ENCODE measurements at places on chromosomes 1 and 21. TPM values are rescaled to one million over a fixed set of nuclear protein-coding genes. Genes with fewer than 3 reads are reported as not detected.

- DNase-seq: no peak
These were observed 33.0 kb upstream of the TTC22 start for GRCh38 chr1:54834007-54834541.

DNA sequence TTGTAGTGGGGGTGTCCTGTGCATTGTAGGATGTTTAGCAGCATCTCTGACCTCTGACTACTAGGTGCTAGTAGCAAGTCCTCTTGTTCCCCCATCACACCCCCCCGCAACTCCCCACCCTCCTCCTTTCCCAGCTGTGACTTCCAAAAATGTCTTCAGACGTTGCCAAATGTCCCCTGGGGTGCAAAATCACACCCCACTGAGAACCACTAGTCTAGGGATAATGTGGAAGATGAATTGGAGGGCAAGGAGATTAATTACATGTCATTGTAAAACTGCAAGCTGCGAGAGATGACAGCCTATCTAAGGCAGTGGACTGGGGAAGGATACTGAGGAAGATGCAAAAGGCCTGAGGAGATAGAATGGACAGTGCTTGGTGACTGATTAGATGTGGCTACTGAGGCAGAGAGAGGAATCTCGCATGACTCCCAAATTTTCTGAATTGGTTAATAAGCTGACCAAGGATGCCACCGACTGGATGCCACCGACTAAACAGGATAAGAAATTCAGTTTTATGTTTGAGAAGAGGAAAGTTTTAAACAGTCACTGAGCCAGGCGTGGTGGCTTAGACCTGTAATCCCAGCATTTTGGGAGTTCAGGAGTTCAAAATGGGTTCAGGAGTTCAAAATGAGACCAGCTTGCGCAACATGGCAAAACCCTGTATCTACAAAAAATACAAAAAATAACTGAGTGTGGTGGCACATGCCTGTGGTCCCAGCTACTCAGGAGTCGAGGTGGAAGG is 3.1 kb upstream of the JAK1 start:
- DNase-seq: peak; percentile 21

GRCh38 chr1:87212431-87213134 is 116.1 kb upstream of the LMO4 start:
- DNase-seq: no peak

- DNase-seq: peak; percentile 83
These were observed 53.1 kb downstream of the DOP1B start for GRCh38 chr21:36209626-36210171.

DNA sequence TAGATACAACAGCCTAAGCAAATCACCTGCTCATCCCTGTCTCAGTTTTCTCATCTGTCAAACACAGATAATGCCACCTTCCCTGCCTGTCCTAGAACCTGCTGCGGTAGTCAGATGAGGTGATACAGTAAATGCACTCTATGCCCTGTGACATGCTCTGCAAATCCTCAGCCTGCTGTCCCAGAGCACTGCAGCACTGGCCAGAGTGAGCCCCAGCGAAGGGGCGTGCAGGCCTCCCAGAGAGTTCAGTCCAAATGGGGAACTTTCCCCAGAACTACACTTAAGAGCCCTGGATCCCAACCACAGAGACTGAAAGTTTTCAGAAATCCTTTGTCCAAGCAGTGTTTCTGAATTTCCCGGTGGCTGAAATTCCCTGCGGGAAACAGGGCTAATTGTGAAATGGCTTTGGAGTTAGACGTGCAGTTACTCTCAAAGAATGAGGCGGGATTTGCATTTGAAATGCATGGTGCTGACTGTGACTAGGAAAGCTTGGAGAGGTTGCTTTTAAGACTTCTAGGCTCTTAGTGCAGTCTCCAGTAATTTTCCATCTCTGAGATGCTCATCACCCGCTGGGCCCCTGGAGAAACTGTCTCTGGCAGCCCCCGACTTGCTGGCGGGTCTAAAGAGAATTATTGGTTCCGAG is 206.5 kb upstream of the AJAP1 start:
- DNase-seq: no peak

Gene SRGAP2B
- 14.3 TPM for total RNA-seq

DNA sequence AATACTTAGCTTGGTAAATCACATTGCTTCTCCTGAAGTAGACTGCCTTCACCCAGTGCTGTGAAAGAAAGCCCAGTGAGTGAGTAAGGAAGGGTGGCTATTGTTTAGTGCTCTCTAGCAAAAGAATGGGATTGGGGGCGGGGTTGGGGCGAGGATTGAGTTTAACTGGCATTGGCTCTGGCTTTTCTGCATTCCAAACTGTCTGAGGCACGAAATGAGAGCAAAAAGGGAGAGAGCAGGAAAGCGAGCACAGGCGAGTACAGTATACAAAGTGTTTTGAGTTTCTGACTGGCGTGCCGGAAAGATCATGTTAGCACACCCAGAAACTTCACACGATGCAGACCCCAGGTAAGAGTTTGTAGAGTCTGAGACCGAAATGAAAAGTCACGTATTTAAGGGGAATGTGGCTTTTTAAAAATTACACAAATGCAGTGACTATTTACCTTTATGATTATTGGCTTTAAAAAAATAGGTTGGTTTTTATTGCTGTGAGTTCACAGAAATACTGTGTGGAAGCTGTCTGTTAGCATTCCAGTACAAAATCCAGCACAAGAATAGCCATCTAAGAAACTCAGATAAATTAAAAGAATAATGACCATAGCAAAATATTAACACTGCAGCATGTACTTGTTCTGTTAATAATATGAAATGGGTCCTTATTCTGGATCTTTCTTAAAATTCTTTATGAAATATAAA is 155.4 kb downstream of the CLEC20A start:
- DNase-seq: peak; percentile 91

- DNase-seq: no peak
These were observed 34.5 kb upstream of the DPH5 start for GRCh38 chr1:101059945-101060542.

GRCh38 chr1:9145021-9145668 is 16.2 kb upstream of the GPR157 start:
- peak; percentile 49 for DNase-seq

- no peak for DNase-seq
These were observed 18.9 kb upstream of the CCT8 start for GRCh38 chr21:29092102-29092959.

Gene CELA3A
- not detected for total RNA-seq

GRCh38 chr1:62849031-62849430 is 65.1 kb downstream of the ATG4C start:
- peak; percentile 37 for DNase-seq

Gene C1orf87
- total RNA-seq: not detected

GRCh38 chr1:94970783-94971182 is 43.9 kb upstream of the CNN3 start:
- DNase-seq: peak; percentile 26

Gene CD244
- total RNA-seq: not detected

GRCh38 chr1:99504287-99504686 is 141.6 kb upstream of the PALMD start:
- no peak for DNase-seq

DNA sequence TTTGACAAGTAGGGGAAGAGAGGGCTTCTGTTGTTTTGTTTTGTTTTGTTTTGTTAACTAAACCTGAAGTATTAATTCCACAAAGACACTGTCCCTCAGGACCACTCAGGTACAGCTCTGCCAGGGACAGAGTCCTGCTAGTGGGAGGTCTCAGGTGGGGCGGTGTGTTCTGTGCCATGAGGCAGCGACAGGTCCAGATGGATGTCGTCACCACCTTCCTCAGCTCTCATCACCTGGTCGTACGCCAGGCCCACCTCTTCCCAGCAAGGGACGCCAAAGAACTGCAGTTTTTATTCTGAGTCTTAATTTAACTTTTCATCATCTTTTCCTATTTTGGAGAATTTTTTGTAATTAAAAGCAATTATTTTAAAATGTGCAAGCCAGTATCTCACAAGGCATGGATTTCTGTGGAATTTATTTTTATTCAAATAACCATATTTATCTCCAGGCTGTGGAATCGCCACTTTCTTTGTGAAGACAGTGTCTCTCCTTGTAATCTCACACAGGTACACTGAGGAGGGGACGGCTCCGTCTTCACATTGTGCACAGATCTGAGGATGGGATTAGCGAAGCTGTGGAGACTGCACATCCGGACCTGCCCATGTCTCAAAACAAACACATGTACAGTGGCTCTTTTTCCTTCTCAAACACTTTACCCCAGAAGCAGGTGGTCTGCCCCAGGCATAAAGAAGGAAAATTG is 62.5 kb downstream of the POFUT2 start:
- no peak for DNase-seq

Gene CLEC20A
- not detected for total RNA-seq

- DNase-seq: peak; percentile 49
These were observed 211.7 kb upstream of the PTGFR start for GRCh38 chr1:78279051-78279450.

GRCh38 chr1:218353656-218354055 is 8.5 kb downstream of the TGFB2 start:
- no peak for DNase-seq

GRCh38 chr1:228528612-228529011 is 41.4 kb downstream of the RNF187 start:
- no peak for DNase-seq

Gene GPATCH2
- total RNA-seq: 11.9 TPM

DNA sequence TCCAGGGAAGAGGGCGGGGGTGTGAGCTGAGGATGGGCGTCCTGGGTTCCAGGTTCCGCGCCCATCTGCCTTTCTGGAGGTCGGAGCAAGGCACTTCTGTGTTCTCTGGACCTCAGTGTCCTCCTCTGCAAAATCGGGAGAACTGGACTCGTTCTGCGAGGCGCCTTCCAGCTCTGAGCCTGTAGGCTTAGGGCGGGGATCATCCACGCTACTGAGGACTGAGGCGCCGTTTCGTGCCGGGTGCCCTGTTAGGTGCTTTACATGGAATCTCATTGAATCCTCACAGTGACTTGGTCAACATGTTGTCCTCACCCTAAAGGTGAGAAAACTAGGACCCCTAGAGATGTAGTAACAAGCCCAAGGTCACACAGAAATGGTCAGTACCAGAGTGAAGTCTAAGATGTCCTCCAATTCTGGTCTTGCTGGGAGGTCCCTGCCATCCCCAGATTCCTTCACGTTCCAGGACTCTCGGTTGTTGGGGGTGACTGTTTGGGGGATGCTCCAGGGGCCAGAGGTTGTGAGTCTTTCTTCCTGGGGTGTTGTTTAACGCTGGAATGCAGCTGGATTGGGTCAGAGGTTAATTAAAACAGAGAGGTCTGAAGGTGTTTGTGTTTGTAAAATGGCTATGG is 677 bp downstream of the PRKAA2 start:
- peak; percentile 44 for DNase-seq

DNA sequence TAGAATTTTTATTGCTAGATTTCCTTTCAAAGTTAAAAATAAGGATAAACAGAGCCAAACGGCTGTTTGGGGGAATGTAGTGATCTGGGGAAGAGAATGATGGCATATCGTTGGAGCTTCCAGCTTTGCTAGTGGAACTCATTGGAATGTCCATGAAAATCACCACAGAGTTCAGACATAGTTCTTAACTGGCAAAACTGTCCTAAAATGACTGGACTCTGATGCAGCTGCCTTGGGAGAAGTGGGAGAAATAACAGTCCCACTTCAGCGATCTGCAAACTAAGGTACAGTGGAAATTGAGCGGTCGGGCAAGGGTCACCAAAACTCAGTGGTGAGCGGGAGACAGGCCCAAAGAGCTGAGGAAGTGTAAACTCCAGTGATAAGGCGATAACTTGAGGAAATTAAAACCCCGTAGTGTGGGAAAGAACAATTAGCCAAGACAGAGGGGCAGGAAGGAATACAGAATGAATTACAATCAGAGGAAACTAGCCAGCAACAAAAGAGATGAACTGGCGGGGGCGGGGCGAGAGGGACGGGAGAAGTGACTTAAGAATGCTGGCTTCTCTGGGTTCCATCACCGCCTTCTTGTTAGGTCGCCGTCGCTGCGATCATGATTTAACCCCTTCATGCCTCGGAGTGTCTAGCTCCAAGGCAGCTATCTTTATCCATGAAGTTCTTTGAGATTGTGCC is 89.8 kb upstream of the ARHGAP29 start:
- peak; percentile 63 for DNase-seq

DNA sequence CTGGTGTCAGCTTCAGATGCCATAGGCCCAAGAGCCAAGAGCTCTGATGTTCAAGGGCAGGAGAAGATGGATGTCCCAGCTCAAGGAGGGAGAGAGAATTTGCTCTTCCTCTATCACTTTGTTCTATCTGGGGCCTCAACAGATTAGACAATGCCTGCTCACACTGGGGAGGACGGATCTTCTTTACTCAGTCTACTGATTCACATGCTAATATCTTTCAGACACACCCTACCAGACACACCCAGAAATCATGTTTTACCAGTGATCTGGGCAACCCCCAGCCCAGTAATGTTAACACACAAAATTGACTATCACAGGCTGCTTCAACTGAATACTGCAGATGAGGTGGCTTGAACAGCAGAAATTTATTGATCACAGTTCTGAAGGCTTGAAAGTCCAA is 69.0 kb downstream of the OLFML3 start:
- no peak for DNase-seq

Gene FBXO44
- 23.5 TPM for total RNA-seq

- no peak for DNase-seq
These were observed 91.6 kb downstream of the TBX19 start for GRCh38 chr1:168372307-168372706.

DNA sequence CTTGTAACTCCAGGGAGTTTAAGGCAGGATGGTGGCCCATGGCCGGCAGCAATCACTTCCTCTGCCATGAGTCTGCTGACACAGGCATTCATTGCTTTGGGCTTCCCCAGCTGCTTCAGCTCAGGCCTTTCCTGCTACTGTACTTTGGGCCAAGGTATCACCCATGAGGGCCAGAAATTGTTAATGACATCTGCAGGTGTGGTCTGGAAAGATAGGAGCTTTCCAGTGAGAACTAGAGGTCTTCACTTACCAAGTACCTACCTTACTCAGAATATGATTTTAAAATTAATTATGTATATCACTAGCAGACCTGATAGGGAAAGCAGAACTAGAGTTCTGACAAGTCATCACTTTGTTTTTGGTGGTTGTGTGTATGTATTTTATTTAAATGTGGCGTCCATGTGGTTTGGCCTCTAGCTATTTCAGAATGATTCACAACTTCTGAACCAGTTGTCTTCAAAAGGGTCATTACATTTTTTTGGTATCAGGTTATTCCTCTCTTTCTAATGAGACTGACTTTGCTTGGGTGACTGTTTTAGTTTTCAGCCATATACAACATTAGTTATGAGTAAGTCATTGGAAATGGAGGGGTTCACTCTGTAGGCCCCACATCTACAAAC is 2.7 kb downstream of the RGL1 start:
- DNase-seq: peak; percentile 73

Gene GJA4
- total RNA-seq: not detected

DNA sequence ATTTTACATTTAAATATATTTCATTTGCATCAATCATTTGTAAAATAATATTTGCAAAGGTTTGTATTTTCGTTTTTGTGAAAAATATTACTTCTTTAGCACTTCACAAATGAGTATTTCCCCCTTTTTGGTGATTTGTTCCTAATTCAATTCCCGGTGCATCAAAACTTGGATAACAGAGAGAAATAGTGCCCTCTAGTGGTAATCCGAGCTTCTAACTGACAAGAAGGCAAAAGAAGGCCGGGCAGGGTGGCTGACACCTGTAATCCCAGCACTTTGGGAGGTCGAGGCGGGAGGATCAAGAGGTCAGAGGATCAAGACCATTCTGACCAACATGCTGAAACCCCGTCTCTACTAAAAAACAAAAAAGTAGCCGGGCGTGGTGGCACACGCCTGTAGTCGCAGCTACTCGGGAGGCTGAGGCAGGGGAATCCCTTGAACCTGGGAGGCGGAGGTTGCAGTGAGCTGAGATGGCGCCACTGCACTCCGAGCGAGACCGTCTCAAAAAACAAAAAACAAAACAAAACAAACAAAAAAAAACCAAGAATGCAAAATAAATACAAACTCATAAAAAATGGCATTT is 137.7 kb downstream of the COL11A1 start:
- DNase-seq: peak; percentile 80

Measured in PC-3 (cell line).